Gastroesophageal sphincter (tissue), 4 donors: ENCODE measurements at places on chromosomes 4 and X.

- no peak for ATAC-seq
These were observed 374.0 kb downstream of the RAPGEF2 start for GRCh38 chr4:159476886-159477285.

- ATAC-seq = peak; percentile 48
These were observed 44.2 kb downstream of the COQ2 start for GRCh38 chr4:83240379-83240875.

- no peak for ATAC-seq
These were observed 62.2 kb upstream of the PRPS1 start for GRCh38 chrX:107565931-107566603.

DNA sequence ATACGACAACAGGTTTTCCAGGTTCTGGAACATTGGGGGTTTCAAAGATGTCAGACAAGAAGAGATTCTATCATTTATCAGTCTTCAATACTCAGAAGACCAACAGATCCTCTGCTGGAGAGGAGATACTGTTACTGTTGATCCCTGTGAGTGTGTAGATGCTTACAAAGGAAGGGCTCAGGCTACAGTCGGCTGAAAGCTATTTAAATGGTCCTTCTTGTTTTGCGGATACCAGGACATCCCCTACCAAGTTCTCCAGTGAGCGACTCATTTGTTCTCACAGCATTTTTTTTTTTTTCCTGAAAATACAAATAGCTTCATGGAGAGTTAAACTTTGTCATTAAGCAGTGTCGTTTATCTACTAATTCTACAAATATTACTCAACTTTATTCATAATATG, 201.6 kb downstream of the CAMK2D start:
- no peak for ATAC-seq

DNA sequence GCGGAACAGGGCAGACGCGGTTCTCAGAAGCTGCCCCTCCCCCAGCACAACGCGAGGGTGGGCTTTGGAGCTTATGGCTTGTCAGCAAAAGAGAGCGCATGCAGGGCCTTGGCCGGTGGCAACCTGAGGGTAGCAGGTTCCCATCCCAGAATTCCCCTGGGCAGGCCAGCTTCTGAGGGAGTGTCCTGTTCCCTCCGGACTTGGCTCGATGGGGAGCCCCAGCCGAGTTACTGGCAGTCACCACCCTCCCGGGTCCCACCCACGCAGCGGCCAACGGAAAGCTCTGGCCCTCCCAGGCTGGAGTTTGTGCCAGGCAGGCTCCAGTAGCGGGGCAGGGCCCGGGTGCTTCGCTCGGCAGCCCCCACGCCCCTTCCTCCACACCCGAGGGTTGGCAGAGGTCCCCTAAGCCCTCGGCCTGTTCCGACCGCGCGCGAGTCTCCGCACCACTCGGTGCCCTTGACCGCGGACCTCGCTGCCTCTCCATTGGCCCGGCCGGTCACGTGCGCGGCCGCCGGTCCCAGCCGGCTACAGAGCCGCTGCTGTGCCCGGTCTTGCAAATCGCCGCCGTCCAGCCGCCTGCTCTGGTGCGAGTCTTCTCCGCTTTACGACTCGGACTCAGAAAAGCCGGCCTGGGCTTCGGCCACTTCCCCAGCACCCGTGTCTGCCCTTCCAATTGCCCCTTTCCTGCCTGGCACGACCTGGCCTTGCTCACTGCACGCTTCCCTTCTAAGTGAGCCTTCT, 20.9 kb upstream of the MTM1 start:
- peak; percentile 89 for ATAC-seq

DNA sequence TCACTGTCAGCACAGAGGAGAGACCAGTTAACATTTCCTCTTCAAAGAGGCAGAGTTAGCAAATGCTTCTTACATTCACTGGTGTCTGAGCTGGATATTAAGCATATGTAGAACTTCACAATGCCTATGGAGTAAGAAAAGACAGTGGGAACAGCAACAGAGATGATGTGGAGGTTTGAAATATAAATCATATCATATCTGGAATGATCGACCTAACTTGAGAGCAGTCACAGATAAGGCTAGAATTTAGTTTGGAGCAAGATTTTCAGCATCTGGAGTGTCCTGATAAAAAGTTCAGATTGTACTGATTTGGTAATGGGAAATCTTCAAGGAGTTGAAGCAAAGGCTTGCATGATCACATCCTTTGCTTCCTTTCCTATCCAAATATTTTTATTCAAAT, 90.5 kb upstream of the ANKRD50 start:
- ATAC-seq = no peak

DNA sequence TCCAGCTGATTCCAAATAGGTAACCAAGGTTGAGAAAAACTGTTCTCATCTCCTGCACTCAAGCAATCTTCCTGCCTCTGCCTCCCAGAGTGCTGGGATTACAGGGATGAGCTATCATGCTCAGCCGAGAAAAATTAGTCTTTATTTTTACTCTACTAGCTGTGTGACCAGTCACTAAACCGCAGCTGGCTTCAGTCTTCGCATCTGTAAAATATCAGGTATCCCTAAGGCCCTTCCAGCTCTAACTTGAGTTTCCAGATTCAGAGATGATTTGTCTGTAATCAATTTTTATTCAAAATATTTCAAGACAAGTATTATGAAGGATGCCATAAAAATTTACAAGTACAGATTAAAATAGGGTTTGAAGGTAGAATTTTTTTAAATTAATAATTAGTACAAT, 3.5 kb downstream of the ADH6 start:
- ATAC-seq = no peak

GRCh38 chr4:55637272-55637820, 1.2 kb upstream of the NMU start:
- no peak for ATAC-seq

DNA sequence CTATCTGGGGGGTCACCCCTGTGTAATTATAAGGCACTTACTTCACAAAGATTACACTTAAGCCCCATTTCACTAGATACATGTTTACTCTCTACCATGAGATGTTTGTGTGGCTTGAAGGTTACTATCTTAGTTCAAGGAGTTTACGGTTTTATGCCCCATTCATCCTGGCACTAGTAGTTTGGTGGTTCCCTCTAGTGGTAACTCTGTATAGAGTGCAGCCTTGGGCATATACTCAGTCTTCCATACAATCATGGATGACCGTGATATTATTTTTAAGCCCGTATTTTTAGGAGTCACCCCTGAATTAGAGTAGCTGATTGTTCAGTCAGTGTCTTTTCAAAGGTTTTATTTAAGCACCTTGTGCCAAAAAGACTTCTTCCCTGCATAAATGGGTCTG, 109.9 kb upstream of the FAM47C start:
- no peak for ATAC-seq
